T-helper 2 cell (primary cell): ENCODE measurements at places on chromosomes 7 and 10.

GRCh38 chr7:69597278-69598076 is 798 bp upstream of the AUTS2 start:
- DNase-seq: no peak

GRCh38 chr7:20214921-20215669 is 2.1 kb downstream of the MACC1 start:
- no peak for DNase-seq

DNA sequence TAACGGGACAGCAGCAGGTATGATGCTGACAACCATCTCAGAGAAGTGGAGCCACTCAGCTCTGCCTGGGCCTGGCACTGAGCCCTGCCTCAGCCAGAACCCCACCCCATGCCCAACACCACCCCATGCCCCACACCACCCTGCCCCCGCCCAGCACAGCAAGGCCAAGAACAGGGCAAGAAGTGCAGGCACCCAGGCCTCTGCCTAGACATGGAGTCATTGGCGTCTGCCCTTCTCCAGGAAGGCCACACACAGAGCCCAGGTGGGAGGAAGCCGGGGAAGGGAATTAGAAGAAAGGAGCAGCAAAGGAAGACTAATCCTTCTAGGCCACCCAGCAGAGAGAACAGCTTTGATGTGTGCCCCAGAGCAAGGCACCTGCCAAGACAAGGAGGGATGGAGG is 18.9 kb downstream of the CAMK2G start:
- DNase-seq: no peak

GRCh38 chr7:24939416-24939815 is 40.6 kb downstream of the OSBPL3 start:
- DNase-seq: no peak

- DNase-seq: no peak
Observed at GRCh38 chr10:132723330-132723970, 62.5 kb downstream of the NKX6-2 start.

DNA sequence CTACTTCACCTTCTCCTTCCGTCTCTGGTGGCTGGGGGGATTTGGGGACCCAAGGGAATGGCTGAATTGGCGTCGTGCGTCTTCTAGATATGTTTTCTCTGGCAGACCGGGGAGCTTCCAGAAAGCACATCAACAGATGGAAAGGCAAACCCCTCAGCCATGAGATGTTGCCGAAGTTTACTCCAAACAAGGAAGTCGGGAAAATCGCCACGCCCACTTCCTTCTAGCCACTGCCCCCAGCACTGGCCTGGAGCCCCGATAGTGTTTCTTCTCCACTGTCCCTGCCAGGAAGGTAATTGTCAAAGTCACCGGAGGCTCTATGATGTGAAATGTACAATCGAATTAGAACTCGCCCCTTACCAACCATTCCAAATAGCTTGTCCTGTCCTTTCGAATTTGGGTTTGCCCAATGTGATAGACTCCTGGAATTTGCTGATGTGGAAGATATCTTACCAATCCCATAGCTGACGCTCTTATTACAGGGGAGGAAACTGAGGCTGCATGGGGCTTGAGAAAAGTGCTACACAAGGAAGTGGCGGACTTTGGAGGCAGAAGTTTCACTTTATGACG is 191.0 kb downstream of the LSM5 start:
- DNase-seq: no peak

- DNase-seq: no peak
Observed at GRCh38 chr10:27709304-27709703, 36.3 kb downstream of the MKX start.

DNA sequence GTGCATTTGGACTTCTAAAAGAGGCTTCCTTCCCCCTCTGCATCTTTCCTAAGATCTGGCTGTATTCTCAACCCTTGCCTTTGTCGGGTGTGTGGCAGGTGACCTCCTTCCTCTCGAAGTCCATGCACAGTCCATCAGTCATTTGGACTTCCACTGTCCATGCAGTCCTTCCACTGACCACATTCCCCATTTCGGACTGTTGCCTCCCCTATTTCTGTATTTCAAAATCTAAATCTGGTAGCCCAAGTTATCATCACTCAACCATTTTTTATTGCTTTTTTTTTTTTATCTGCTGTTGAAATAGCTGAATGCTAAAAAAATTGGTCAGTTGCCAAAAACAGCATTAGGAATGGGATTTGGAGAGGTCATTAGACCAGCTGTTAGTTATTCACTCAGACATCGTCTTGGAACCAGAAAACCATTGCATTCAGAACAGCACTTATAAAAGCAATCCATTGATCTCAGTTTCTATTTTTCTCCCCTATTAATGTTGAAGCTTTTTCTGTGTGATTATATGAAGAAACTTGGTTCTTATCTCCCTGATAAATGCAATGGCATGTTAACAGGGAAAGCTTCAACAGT is 575.6 kb downstream of the KIF20B start:
- no peak for DNase-seq

DNA sequence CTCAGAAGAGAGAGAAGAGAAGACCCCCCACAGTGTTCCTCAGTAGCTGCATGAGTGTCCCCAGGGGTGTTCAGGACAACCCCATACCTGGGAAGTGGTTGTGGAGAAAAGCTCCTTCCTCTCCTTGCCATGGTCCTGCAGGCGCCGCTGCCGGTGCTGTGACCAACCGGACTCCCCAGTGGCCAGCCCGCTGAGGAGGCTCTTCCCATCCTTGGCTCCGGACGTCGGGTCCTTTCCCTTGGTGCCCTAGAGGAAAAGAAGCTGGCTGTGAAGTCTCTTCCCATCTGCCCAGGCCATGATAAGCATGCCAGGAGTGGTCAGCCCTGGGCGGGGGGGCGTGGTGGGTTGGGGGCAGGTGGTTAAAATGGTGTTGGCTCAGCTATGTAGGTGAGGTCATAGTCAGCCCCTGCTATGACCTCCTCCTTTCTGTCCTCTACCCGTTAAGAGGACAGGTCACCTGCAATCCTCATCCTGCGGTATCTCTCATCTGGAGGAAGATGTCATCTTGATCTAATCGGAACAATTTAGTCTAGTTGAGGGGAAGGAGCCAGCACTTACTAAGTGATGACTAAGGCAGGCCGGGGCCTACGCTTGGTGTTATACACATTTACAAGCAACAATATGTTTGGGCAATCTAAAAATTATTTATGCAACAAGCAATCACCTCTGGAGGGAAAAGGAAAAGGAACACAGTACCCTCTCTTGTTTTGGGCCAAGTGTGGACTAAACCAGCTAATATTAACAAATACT is 13.2 kb downstream of the WDR91 start:
- no peak for DNase-seq

- DNase-seq: no peak
Observed at GRCh38 chr10:8312079-8312478, 257.6 kb downstream of the GATA3 start.

DNA sequence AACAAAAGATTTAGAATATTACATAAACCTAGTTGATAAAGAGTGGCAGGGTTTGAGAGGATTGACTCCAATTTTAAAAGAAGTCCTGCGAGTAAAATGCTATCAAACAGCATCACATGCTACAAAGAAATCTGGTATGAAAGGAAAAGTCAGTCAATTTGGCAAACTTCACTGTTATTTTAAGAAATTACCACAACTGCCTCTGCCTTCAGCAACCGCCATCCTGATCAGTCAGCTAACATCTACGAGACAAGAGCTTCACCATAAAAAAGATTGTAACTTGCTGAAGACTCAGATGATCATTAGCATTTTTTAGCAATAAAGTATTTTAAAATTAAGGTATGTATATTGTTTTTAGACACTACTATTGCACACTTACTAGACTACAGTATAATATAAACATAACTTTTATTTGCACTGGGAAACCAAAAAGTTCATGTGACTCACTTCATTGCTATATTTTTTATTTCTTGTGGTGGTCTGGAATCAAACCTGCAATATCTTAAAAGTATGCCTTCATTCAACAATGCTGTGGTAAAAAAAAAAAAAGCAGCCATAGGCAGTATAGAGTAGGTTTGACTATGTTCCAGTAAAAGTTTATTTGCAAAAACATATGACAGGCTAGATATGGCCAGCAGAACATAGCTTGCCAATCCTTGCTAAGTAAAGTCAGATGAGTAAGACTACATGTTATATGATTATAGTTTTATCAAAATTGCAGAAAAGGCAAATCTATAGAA is 74.4 kb downstream of the GLCCI1 start:
- DNase-seq: no peak

DNA sequence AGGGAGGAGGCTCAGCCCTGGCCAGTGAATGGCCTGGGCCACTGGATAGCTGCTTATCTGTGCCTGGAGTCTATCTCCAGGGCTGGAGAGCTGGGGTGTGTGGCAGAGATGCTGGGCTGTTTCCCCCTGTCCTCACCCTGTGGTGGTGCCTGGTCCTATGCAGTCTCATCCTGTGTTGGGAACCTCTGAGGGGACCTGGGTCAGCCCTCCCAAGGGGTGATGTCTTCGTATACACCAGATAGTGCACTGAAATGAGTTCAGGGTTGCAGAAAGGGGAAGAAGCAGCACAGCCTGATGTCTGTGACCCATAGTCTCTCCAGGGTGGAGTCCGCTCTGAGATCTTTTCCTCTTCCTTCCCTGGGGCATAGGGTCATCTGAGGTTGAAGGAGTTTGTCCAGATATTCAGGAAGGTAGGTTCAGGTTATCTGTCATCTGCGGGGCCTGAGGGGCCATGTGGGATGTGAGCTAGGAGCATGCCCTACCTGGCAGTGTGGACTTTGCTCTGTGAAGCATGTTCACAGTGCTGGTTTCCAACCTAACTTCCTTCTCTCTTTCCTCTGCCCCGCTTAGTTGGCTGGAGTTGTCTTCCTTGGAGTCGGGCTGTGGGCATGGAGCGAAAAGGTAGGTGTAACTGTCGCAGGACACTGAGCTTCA is 33.4 kb upstream of the SH2D4B start:
- no peak for DNase-seq

DNA sequence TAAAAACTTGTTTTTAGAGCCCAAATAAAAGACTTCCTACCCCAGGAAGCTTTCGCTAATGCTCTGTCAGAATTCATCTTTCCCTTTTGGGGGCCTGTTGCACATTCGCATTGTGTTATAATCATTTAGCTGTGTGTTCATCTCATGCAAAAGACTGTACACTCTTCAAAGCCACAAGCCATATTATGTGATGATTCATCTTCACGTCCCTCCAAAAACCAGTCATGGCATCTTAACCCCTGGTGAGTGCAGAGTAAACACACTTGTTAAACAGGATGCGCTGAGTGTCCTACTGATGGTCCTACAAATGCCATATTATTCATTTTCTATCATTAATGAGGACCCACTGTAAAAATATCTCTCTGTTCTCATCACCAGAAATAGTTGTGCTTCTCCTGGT is 235.4 kb downstream of the KIAA1217 start:
- DNase-seq: no peak

DNA sequence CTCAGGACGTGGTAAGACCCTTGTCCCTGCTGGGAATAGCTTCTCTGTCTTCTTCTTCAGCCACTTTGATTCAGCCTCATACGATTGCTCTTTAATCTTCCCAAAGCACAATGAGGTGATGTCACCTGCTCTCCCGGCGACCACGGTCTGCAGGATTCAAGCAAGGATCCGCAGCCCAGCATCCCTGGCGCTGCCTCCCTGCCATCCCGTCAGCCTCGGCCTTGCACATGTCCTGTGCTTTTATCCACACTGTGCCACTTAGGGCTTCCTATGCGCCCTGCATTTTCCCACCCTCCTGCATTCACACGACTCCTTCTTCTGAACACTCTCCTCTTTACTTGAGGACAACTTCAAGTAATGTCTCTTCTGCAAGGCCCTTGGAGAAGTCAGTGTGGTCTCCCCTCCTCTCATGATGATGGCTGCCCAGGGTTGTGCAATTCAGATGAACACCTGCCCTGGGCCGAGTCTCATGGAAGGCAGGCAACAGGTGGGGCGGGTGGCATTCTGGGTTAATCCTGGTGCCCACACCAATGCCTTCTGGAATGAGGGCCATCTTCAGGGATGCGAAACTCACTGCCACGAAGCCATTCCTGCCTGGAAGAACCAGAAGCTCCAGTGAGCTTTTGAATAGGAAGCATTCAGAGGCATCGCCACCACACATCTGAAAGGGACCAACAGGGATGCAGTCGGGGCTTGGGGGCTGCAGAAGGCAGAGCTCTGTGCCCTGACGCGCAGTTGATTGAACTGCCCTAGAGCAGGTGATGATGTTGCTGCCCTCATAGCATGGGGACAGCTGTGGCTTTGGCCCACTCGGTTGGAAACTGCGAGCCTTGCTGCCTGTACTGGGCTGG is 287.5 kb downstream of the GLRX3 start:
- no peak for DNase-seq
